ENCODE measurements at places on chromosomes 16 and 17.

- DNase-seq, result peak; percentile 33
Measured at GRCh38 chr16:29962344-29962994, 590 bp downstream of the TMEM219 start.

DNA sequence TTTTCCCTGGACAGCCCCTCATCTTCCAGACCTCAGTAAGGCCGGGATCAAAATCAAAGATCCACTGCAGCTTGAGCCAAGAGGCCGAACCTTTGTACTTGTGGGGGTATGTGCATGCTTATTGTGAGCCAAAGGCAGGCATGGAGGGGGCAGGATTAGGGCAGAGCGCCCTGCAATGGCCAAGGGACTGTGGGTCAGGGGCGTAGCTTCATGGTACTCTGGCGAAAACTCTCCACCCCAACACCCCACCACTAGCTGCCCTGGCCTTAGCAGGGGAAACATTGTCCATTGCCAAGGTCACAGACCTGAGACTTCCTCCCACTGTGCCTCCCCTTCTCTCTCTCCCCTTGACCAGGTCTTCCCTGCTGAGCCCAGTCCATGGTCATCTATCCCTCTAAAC, 90.1 kb downstream of the TMEM132E start:
- no peak for DNase-seq

- no peak for DNase-seq
Measured at GRCh38 chr16:80079072-80079471, 461.7 kb upstream of the DYNLRB2 start.

DNA sequence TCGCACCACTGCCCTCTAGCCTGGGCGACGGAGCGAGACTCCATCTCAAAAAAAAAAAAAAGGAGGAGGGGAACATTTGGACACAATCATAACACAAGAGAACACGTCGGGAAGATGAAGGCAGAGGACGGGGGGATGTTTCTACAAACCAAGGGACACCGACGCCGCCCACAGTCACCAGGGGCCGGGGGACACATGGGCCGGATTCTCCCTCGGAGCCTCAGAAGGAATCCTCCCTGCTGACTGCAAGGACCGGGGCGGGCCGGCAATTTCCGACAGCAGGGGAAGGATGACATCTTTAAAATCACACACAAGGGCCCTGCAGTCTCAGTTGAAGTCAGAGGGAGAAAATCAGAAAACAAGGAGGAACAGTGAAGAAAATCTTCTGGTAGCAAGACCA, 8.1 kb upstream of the CHMP6 start:
- DNase-seq, result no peak

DNA sequence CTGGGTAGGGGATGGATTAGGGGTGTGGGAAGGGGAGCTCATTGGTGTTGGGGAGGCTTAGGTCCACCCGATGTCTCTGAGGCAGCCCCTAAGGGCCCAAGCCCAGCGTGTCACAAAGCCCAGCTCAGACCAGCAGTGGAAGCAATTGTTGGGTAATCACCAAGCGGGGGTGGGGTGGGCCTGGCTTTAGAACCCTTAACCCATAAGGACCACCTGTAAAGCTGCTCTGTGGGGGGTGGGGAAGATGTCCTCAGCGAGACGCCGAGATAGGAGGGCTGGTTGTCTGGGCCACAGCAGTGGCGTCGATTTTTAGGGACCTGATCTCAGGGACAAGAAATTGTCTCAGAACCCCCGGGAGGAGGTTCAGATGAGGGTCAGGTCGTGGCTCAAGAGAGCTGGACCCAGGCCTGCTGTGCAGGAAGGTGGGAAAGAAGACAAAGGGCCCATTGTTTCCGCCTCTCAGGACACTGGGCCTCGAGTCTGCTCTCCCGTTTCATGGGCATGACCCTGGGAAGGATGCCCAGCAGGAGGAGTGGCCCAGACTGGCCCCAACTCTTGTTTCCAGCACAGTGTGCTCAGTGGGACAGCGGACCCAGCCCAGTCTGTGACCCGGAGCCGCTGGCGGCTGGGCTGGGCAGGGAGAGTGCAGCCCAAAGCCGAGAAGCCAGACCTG, 15.9 kb downstream of the ST6GALNAC2 start:
- no peak for DNase-seq

DNA sequence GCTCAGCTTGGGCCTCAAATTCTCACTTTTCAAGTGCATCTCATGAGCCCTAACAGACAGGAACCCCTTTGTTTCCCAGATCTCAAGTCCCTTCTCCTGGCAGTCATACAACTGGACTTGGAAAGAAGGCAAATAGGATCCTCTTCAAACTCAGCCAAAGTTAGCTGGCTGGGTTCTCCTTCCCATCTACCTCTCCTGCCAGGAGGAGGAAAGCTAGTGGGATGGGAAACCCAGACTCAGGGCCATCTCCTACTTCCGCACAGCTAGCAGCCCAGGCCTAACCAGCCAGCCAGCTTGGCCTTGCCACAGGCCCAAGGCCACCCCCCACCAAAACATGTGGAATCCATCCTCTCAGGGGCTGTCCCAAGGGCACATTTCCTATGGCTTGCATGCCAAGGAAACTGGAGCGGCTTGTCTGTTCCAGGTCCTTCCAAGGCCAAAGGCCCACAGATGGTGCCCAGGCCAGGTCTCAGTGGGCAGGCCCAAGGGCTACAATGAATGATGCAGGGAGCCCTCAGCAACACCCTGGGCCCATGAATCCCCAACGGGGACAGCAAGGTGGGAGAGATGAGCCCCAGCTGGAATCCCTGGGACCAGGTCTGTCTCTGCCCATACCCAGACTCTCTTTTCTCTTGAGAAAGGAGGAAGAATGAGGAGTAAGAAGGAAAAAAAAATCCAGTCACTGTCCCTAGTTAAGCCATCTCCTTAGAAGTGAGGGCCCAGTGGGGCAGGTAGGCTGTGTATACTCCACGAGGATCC, 1.7 kb downstream of the SMARCD2 start:
- no peak for DNase-seq

GRCh38 chr17:81037026-81037797, 2.3 kb downstream of the BAIAP2 start:
- DNase-seq, result peak; percentile 69

DNA sequence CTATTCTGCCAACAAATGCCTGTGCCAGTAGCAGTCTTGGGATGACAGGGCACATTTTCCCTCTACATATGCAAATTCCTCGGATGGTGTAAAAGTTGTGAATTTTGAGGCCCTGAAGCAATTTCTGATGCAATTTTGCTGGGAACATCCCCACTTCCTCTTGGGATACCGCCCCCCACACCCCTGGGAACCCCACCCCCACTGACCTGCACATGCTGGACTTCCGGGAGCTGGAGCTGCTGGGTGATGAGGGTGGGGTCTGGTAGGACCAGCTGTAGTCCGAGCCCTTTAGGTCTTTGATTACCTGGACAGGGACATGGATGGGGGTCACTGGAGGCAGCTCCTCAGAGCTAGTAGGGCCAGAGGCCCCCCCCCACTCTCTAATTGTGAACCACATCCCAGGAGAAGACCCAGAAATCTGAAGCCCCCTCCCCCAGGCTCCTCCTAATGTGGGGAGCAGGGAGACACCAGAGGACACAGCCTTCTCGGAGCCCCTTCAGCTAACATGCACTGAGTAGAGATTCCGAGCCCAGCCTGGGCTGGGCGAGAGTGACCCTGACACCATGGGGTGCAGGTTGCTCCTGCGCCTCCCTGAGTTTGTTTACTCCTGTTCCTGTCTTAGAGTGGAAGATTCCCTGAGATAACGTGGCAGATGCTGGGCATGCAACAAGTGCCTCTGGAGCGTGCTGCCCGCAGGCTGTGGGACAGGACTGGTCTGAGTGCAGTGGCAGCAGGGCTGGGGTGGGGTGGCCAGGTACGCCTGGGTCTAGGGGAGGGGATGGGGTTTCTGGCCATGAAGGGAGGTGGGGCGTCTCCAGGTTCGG, 9.0 kb downstream of the MTSS2 start:
- no peak for DNase-seq

DNA sequence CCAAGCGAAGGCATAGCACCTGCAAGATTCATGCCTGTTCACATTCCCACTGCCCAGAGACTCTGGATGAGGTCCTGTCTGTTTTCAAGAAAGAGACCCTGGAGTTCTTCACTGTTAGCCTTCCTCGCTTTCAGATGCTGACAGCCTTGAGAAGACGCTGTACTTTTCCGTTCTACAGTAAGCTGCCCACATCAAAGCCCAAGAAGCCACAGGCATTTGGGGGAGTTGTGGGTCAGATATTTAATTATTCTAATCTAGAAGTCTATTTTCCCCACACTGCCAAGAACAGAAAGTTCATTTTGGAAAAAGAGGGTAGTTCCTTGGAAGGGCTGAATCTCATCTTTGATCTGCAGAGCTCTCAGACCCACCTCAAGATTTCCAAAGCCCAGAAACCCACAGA, 127.9 kb downstream of the AXIN2 start:
- DNase-seq, result no peak

DNA sequence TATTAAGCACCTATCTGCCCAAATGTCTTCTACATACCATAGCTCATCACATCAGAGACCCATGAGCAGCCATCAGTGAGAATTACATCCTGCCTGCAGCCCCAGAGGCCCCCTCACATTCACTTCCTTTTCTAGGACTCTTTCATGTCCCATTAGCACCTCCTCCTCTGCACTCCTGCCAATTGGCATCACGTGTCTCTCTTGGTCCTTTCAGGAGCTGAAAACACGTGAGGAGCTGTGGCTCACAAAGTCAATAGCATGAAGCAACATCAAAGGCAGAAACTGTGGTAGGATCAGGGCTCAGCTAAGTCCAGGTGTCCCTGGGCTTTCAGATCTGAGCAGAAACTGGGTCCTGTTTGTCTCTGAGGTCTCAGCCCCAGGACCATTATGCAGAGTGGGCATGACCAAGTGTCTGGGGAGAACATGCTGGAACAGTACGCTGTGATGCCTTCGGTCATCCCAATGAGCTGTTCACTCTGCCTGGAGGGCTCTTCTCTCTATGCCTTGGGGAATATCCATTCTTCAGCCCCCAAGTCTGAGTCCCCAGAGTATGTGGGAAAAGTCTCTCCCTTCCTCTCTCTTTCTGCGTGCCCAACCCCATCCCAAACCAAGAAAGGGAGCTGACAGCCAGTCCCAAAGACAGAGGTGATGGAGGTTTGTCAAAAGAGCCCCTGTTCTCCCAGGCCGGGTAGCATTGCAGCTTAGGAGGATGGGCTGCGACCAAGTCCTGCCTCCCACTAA, 457.0 kb upstream of the CDH5 start:
- no peak for DNase-seq

DNA sequence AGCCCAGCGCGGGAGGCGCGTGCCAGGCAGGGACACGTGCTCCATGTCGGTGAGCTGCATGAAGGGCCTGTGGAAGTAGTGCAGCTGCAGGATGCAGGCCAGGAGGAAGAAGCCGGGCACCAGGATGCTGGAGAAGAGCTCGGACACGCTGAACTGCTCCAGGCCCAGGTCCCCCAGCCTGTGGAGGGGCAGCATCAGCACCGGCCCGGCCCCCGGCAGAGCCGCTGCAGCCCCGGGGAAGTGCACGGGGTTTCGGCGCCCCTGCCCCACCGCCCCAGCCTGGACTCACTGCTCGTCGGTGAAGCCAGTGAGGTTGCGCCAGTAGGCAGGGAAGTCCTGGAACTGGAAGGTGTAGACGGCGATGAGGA, 28.0 kb downstream of the CTU2 start:
- DNase-seq, result no peak

DNA sequence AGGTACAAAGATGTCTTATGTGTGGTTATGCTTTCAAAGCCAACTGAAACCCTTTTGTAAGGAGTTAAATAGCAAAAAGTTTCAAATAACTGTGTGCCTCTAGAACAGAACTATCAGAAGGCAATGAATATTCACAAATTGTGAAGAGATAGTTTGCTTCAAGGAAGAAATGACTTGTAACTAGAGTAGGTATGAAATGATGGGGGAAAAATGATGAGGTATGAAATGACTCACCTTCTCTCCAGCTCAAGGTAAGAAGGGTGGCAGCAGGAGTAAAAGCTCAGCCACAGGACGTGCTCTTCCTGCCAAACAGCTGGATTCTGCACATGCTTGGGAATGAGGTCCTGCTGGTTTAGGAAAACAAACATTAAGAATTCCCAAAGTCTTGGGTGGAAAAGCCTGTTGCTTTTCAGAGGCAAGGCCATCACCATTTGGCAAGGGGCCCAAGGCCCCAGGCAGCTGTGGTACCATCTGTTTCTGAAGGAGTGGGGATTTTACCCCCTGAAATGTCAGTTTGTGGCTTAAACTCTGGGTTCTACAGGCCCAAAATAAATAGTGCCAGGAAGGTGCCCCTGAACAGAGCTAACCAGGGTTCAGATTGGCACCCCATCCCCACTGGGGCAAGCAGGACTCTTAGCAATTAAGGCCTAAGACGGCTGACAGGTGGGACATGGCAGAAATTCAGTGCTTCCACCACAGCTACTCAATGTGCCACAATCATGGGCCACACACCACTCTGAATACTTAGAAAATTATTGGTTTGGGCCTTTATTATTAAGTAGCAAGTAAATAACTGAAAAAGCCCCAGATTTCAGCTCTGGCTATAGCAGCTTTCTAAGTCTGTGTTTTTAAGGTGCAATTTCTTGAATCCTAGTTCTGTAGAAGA, 13.3 kb downstream of the HERPUD1 start:
- DNase-seq, result no peak

DNA sequence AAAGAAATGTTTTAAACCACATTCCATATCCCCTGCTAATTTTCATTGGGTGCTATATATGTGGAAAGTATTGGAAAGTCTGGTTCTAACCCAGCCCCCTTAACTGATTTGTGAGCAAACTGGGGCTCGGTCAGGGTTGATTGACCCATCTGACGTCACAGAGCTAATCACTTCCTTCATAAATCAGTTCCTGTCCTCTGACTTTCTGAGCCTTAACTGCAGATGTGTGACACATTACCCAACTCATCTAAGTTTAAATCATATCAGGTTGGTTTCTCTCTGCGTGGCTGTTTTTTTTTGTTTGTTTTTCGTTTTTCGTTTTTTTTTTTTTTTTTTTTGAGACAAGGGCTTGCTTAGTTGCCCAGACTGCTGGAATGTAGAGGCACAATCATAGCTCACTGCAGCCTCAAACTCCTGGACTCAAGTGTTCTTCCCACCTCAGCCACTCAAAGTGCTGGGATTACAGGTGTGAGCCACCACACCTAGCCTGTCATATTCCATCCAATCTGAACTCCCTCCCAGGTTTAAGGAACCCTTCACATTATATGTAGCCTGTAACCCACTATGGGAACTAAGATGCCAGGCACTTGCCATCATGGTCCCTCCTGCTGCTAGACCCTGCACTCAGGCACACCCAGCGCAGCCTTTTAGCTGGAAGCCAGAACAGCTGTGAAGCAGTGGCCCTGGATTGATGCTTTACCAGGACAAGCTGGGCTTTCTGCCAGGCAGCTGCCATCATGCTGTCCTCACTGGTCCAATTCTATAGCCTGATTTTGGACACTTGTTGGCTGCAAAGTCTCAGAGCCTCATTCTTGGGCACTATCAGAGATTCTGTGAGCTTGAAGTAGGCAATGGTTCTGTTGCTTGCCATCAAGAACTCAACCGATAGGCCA, 6.9 kb upstream of the BPTF start:
- DNase-seq, result no peak
